ENCODE measurements at places on chromosomes 13 and 19.

DNA sequence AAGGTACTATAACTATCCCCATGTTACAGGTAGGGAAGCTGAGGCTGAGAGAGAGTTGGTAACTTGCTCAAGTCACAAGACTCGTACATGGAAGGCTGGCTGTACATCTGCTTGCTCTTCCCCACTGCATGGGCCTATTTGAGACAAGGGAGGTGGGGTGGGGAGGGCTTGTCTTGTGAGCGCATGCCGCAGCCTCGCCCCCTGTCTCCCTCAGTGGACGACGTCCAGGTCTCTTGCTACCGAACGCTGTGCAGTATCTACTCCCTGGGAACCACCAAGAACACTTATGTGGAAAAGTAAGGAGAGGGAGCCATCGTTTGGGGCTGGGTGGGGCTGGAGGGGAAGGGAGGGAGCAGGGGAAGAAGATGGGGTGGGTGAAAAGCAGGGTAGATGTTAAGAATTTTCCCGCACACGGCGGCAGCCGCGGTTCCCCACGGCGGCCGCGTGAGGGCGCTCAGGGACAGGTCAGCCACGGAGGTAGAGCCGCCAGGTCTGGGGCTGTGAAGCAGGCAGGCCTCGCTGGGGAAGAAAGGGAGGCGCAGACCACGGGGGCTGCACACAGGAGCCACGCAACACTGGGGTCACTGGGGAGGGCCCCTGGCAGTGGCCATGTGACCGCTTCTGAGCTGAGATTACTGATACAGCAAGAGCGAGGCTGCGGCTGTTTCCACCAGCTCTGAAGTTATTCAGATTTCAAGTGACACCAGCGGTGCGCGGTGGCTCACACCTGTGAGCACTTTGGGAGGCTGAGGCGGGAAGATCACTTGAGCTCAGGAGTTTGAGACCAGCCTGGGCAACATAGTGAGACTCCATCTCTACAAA lies 81.5 kb downstream of the RYR1 start:
- peak; percentile 46 for DNase-seq

- peak; percentile 89 for DNase-seq
Observed at GRCh38 chr13:79799059-79799867, 318.3 kb downstream of the NDFIP2 start.

- DNase-seq = no peak
Observed at GRCh38 chr13:51262501-51263211, 40.5 kb downstream of the FAM124A start.

DNA sequence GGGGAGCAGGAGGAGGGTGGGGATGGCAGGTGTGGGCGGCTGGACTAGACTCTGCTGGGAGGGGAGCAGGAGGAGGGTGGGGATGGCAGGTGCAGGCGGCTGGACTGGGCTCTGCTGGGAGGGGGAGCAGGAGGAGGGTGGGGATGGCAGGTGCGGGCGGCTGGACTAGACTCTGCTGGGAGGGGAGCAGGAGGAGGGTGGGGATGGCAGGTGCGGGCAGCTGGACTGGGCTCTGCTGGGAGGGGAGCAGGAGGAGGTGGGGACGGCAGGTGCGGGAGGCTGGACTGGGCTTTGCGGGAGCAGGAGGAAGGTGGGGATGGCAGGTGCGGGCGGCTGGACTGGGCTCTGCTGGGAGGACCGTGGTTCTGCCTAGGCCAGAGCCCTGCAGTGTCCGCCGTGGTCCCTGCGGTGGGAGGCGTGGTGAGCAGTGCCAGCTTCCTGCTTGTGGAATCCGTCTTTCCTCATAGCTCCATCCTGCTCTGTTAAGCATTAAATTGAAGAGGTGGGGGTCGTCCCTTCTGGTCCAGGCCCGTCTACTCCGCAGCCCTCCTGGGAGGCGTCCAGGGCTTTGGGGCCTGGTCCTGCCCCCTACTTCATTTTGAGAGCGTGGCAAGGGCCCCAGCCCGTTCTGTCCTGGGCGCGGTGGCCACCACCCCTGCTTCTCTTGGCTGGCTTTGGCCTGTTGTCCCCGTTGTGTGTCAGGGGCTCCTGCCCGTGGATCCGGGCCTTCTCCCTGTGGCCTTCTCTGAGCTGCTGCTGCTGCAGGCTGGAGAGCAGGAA lies 4.7 kb downstream of the SPPL2B start:
- no peak for DNase-seq

- DNase-seq = no peak
Observed at GRCh38 chr13:98959291-98959690, 18.6 kb downstream of the DOCK9 start.

GRCh38 chr19:52725528-52725961 lies 9.3 kb downstream of the ZNF611 start:
- DNase-seq = no peak

GRCh38 chr13:53198736-53199135 lies 170.1 kb downstream of the OLFM4 start:
- no peak for DNase-seq

DNA sequence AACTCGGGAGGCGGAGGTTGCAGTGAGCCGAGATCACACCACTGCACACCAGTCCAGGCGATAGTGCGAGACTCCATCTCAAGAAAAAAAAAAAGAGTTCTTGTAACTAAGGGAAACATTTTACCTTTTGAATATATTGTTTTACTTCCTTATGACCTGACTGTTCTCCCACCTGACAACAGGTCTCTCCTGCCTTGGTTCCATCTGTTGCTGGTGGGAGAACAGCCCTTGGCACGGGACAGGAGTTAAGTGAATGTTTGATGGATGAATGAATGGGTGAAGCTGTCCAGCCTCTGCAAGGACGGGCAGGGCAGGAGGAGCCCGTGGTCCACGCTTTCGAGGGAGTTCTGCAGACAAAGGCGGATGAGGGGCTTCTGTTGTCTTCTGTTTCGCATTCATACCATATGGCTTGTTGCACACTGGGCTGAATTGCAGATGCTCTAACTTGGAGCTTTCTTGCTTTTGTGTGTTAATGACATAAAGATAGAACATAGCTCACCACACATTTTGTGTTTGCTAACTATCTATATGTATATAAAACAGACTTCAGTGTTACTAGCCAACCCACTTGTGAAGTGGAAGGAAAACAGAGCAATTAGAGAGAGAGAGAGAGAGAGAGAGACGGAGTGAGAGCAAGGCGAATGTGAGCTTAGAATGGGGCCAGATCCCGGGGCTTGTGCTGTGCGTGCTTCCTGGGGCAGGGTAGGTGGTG lies 16.2 kb upstream of the CCNE1 start:
- no peak for DNase-seq

DNA sequence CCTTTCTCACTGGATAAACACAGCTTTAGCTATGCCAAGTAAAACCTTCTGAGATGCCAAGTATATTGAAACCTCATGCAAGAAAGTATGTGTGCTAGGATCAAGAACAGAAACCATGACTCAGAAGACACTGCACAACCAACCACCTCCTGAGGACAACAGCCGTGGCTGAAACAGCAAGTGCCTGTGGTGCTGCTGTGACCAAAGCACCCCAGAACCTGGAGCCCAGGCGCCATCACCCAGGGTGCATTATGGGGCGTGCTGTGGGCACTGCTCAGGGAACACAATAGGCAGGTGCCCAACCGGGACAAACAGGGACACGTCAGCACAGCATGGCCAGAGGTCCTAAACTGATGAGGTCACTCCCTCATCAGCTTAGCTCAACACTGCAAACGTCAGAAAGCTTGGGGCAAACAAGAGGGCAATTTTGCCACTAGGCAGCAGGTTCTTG lies 101.3 kb upstream of the SLC15A1 start:
- DNase-seq = no peak

GRCh38 chr19:38034492-38034860 lies 127.5 kb downstream of the SIPA1L3 start:
- no peak for DNase-seq

- peak; percentile 30 for DNase-seq
Observed at GRCh38 chr13:106533101-106533942, 2.1 kb downstream of the EFNB2 start.

DNA sequence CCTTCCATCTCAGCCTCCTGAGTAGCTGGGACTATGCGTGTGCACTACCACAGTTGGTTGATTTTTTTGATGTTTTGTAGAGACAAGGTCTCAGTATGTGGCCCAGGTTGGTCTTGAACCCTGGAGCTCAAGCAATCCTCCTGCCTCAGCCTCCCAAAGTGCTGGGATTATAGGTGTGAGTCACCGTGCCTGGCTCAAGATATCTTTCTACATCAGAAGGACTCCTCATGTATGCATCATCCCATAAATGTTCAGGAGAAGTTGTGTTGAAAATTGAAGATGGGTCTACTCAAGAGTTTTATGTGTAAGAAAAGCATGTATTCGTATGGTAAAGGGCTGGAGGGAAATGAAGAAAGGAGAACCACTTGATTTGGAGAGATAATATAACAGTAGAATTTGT lies 71.8 kb upstream of the STK24 start:
- no peak for DNase-seq

DNA sequence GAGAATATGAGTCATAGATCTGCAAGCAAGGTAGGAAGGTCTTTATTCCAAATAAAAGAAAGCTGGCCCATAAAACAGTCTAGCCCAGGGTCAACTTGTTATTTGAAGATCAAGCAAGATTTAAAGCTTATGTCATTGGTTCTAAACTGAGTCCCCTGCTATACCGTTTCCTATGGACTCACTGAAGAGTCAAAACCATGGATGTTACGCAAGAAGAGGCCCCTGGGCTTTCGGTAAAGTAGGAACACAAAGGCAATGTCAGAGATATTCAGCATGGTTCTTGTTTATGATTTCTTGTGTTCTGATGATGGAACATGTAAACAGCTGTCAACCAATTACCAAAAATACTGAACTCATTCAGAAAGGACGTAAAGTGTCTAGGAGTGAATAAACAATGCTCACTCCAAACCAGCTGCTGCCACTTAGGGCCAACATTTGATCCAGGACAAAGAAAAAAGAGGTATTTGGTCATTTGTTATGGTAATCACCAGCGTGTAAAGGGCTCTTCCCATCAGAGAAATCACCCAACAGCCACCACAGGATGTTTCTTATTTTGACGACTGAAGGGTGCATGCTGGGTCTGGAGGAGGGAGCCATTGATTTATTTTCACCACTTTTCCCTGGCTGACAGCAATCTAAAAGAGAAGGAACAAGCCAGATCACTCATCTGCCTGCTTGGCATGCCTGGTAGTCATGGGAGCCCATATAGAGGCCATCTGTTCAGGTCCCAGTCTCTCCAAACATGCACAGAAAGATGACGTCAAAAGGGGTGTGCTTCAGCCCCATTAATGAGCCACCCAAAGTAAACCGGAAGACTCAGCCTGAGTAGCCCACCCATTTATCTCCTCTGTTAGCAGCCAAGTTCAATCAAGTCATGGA lies 68.3 kb downstream of the FGF14 start:
- DNase-seq = peak; percentile 60

- DNase-seq = no peak
Observed at GRCh38 chr19:46972311-46972710, 47.3 kb upstream of the NPAS1 start.

- no peak for DNase-seq
Observed at GRCh38 chr19:48685583-48685982, 10.2 kb upstream of the FUT2 start.

GRCh38 chr13:47519626-47520025 lies 481.4 kb downstream of the SUCLA2 start:
- DNase-seq = no peak

- no peak for DNase-seq
Observed at GRCh38 chr13:19742643-19743042, 40.1 kb downstream of the PSPC1 start.

DNA sequence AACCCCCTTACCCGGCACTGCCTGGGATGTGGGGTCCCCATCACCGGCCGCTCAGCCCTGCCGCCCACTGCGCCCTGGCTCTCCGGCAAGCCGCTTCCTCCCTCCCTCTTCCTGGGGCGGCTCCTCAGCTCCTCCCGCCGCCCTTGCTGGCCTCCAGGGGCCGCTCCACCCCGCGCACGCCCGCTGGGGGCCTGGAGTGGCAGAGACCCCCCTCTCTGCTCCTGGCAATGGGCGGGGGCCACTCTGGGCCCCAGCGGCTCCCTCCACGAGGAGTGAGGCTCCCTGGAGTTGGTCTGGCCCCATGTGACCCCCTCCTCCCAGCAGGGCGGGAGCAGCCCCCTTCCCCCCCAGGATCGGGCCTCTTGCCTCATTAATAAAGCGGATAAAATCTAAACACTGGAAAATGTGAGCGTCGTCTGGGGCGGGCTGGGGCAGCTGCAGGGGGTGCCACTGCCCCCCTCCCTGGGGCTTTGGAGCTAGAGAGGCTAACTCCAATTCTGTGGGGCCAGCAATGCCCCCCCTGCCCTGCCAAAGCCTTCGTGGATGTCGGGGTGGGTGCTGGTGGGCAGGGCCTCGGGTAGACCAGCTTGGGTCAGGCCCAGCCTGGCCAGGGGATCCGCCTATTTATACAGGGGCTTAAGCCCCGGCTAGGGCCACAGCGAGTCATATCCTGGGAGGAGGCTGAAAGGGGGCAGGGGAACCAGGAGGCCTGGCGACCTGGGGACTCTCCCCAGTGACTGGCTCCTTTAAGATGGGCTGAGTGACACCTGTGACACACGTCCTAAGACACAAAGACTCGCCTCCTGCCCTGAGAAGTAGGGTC lies at the start of gene PTGER1:
Gene PTGER1, minus strand, starts transcription at position 104 of the 823 bp plus-strand sequence. CDS start 1,034 bp downstream, outside the sequence.
- no peak for DNase-seq

DNA sequence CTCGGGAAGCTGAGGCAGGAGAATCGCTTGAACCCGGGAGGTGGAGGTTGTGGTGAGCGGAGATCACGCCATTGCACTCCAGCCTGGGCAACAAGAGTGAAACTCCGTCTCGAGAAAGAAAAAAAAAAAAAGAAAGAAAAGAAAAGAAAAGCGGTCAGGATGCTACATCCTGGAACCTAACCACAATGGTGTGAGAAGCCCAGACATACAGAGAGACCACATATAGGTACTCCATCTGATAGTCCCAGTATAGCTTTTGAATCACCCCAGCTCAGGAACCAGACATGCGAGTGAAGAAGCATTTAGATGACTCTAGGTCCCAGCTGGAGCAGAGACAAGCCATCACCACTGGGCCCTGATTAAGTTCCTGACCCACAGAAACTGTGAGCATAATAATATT lies 3.2 kb downstream of the IFNL1 start:
- no peak for DNase-seq

DNA sequence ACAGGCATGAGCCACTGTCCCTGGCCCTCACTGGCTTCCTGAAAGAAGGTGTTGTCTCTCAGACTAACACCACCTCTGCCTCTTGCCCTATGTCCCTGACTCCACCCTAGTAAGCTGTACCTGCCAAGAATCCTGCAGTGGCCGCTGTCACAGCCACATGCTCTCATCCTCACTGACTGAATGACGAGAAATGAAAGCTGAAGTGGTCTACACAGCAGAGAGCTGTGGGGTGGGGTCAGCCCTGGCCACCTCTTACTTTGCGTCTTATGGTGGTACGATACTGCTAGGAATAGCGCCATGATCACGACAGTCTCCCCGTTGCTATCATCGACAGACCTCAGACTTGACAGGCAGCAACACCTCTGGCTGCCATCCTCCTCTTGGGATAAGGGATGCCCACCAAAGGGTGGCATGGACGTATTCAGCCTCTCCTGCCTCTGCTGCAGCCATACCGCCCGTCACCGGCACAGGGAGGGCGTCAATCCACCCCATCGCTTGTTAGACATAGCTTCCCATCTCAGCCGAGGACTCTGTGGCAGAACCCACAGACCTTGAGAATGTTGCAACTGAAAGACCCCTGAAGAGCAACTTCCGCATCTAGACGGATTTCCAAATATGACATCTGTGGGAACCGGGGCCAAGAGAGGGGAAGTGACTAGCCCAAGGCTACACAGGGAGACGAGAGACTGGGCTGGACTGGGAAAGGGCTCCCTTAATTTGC lies 809 bp downstream of the MYO1F start:
- no peak for DNase-seq

Data from NCI-H1694 (cell line).